ENCODE measurements at places on chromosomes 7 and 10. TPM values are rescaled to one million over a fixed set of nuclear protein-coding genes. Genes with fewer than 3 reads are reported as not detected.

TUBAL3 gene
- total RNA-seq: 0.31 TPM

PTF1A gene
- total RNA-seq: not detected

TDRD1 gene
- 0.77 TPM for total RNA-seq

MGMT gene
- total RNA-seq: 10.1 TPM

FGFR2 gene
- 24.4 TPM for total RNA-seq

CFAP69 gene
- 3.4 TPM for total RNA-seq

PAX4 gene
- total RNA-seq: not detected

CPA4 gene
- 3.5 TPM for total RNA-seq

SMIM30 gene
- total RNA-seq: 85.9 TPM

APBB1IP gene
- total RNA-seq: 8.1 TPM

ZCCHC24 gene
- total RNA-seq: 56.6 TPM

ADRB1 gene
- total RNA-seq: 53.0 TPM

DNA sequence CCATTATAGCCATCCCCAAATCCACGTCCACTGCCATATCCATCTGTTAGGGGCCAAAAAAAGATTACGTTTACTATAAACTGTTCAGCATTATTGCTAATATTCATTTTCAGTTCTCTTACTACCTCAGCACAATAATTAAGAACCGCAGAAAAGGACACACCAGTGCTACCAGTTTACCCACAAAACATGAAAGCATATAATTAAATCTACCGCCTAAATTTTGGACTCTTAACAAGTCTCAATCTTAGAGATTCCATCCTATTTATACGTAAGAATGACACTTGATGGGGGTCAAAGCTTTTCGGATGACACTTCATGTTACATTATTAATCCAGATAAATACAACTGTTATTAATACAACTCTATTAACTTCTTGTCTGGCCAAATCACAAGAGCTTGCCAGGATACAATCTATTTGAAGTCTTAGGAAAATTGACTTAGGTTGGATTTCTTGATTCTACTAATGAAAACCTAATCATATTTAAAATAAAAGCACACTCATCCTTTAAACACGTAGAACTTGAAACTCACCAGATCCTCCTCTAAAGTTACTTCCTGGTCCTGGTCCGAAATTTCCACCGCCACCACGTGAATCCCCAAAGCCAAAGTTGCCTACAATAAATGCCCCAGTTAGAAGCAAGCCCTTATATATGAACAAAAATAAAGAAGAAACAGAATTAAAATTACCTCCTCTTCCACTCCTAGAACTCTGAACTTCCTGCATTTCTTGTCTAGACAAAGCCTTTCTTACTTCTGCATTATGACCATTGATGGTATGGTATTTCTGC is 4.5 kb downstream of the HNRNPA2B1 start:
- DNase-seq: no peak

DNA sequence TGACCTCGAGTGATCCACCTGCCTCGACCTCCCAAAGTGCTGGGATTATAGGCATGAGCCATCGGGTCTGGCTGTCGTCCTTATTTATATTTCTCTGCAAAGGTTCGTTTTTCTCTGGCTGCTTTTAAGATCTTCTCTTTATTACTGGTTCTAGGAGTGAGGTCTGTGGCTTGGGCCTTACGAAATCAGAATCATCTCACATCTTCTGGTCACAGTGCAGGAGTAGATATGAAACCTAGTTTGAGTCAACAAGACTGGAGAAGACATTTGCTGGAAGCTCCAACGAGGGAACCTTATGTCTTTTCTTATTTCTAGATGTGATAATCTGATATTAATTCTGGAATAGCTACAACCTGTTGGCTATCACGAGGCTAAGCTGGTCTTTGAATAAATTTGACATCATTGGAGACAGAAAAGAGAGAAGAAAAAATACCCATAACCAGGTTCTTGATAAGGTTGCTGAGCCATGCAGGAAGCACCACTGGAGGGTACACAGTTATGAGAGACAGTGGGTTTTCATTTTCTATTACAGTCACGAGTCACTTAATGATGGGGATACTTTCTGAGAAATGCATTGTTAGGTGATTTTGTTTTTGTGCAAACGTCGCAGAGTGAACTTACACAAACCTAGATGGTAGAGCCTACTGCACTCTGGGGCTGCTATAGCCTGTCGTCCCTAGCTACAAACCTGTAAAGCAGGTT is 25.6 kb upstream of the IL15RA start:
- no peak for DNase-seq

DNA sequence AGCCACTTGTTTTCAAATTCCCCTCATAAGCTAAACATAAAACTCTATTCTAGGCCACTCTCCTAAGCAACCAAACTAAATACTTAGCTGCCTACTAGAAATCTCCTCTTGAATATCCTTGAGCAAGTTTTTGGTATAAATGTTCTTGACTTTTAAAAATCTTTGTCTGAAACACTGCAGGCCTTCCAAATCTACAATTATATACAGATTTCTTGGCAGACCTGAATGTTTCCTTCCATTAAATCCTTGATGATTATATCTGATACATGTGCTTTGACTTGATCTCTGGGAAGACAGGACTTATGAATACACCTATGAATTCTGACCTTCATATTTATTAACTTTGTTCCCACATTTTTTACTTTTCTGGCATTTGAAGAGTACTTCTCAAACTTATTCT is 314.5 kb downstream of the CACNA2D1 start:
- DNase-seq: no peak

DNA sequence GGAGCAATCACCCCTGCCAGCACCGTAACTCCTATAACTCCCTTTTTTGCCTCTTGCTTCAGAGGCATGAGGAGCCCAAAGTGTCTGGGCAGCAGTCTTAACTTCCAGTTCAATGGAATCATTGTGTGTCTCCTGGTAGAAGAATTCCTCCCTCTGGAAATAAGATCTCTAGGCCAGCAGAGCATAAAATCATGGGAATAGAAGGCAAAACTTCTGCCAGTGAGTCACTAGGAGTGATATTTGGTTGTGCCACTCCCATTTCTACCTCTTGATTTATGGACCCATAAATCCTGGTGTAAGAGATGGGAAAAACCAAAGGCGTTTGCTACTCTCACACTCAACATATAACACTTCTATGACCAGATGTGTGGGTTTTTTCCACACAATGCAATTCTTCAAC is 104.9 kb upstream of the FAM180A start:
- DNase-seq: no peak

DNA sequence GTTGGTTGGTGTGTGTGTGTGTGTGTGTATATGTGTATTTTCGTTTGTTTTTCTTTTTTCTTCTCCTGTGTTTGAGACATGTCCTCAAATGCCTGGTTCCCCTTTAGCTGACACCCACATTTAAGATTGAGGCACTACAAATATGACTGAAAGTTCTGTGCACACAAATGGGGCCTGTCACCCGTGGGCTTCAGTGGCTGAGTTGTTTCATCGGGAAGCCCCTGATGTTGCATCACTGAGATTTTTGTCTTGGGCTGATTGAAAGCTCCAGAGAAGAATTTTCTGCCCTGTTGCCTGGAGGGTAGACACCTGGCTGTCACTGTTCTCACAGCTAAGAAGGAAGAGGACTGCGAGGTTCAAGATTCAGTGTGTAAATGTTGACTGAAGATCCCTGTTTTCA is 283.8 kb upstream of the C7orf33 start:
- no peak for DNase-seq

- no peak for DNase-seq
These were observed 992 bp upstream of the IGF2BP3 start for GRCh38 chr7:23471106-23471859.

DNA sequence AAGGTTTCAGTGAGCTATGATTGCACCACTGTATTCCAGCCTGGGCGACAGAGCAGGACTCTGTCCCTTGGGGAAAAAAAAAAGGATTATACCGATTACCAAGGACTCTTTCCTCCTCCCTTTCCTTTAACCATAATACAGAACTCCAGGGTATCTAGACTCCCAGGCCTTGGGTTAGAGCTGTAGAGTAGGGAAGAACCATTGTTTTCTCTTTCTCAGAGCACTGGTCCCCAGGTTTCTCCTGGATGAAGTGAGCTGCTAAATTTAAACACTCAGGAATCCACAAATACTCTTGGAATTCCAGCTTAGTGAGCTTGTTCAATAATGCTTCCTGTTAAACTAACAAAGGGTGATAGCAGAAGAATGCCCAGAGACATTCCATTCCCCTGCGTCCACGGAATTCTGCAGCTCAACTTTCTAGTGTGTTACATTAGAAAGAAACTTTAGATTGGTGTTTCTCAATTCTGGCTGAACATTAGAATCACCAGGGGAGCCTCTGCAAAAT is 14.6 kb upstream of the RPEL1 start:
- DNase-seq: peak; percentile 29

GRCh38 chr7:40966693-40967092 is 736.2 kb downstream of the INHBA start:
- DNase-seq: no peak

DNA sequence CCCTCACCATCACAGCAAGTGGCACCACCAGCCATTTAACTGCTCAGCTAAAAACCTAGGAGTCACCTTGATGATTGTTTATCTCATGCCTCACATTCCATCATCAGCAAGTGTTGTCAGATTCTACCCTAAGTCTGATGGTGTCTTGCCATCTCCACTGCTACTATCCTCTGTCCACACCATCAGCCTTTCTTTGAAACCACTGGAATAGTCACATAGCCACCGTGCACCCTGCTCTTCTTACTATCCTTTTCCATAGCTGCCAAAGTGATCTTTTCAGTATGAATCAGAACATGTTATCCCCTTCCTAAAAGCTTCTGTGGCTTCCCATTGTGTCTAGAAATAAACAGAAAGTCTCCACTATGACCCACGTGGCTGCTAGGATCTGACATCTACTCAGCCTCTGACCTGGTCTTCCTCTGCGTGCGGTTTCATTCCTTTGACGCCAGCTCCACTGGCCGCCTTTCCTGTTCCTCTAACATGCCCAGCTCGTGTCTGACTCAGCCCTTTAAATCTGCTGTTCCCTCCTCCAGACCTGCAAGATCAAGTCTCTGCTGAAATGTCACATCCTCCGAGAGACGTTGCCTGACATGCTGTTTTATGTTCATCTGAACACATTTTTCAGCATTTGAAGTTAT is 16.5 kb upstream of the CHN2 start:
- DNase-seq: peak; percentile 69

DNA sequence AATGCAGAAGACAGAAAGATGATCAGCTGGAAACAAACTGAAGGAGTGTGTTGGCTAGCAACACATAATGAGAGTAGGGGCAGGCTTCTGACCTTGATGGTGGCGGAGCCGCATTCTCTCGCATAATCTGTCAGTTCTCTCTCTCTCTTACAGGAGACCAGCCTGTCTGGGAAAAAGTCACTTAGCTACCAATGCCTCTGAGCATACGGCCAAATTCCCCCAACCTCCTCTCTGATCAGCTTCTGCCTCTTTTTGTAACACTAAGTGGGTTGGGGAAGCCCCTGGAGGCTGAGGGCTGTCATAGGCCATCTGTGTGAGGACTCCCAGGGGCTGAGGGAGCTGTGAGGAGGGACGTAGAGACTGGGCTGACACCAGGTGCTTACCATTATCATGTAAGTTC is 104.6 kb downstream of the HIPK2 start:
- no peak for DNase-seq

DNA sequence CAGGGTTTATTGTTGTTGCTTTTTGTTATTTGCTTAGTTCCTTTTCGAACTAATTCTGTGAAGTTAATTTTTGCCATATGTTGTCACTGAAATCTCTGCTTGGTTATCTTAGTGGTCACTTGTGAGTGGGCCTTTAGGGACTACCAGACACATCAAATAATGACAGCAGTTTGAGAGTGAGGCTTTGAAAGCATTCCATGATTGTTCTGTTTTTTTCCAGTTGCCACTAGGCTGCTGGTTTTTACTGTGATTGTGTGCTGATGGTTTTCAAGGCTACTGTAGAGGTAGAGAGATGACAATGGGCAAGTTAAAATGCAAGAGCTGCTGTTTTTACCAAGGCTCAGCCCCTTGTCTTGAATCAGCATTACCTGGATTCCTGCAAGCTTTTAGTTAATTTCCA is 20.0 kb downstream of the SEPTIN7 start:
- DNase-seq: no peak

DNA sequence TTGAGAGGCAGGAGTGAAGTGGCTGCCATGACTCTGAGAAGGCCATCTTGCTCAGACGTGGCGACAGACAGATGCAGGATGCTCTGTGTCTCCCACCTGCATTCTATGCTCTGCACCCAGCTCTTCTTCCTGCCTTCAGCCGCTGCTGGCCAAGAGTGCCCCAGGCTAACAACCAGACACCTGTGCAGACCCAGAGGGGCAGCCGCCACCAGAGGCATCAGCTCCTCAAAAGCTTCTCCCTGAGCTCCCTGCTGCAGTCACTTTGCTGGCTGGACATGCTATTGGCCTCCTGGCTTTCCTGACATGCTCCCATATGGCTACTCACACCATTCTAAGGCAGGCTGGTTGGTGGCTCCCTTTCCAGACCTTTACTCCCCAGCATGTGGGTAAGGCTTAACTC is 70.6 kb upstream of the GRB10 start:
- no peak for DNase-seq

DNA sequence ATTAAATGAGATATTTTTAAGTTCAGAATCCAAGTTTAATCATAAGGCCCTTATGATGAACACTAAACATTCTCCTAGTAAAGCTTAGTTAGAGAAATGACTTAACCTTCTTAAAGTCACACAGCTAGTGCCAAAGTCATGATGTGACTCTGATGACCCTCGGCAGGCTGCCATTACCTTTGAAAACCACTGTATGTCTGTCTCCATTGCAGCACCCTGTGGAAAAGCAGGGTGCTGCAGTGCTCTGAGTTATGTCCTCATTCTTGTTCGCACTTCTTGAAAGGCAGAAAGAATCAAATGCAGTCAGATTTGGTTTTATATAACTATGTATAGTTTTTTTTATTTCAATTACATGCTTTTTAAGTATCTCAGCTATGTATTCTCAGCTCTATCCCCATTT is 105.0 kb downstream of the PHTF2 start:
- no peak for DNase-seq

GRCh38 chr7:75998038-75998437 is 3.6 kb upstream of the TMEM120A start:
- no peak for DNase-seq

- no peak for DNase-seq
These were observed 1.8 kb upstream of the VWC2 start for GRCh38 chr7:49771427-49772176.

- no peak for DNase-seq
These were observed 7.9 kb downstream of the FAM13C start for GRCh38 chr10:59354434-59354833.

DNA sequence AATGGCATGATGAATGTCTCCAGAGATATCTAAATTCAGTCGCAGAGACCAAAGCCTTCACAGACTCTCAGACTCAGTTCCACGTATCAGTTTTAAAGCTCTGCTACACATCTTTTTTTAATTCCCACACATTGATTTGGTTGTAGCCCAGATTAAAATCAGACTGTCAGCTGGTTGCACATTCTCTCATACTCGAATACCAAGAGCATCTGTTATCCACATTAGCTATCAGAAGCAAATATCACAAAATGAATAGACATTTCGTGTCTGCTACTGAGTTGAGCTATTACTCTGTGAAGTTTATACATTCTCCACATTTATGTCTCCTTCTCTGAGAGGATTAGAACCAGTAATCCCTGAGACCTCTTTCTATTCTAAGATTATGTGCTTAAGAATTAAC is 229.2 kb downstream of the GPAM start:
- no peak for DNase-seq
